ENCODE measurements at places on chromosomes 7 and 10.

GRCh38 chr10:98168147-98168546 lies 33.7 kb downstream of the R3HCC1L start:
- no peak for DNase-seq

DNA sequence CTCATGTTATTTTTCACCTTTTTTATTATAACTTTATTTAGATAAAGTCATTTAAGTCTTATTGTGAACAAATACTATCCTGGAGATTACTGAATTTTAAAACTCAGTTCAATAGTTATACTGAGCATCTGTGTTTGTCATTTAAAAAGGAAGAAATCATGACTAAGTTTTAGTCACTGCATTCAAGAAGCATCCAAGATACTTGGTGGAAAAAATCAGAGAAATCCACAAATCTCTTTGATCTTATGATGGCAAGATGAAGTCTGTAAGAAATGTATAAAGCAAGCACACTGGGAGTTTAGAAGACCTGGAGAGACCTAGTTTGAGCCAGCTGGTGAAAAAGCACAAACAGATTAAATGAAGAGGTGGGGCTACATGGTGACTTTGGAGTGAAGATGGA lies 529.8 kb upstream of the IGFBP3 start:
- no peak for DNase-seq

DNA sequence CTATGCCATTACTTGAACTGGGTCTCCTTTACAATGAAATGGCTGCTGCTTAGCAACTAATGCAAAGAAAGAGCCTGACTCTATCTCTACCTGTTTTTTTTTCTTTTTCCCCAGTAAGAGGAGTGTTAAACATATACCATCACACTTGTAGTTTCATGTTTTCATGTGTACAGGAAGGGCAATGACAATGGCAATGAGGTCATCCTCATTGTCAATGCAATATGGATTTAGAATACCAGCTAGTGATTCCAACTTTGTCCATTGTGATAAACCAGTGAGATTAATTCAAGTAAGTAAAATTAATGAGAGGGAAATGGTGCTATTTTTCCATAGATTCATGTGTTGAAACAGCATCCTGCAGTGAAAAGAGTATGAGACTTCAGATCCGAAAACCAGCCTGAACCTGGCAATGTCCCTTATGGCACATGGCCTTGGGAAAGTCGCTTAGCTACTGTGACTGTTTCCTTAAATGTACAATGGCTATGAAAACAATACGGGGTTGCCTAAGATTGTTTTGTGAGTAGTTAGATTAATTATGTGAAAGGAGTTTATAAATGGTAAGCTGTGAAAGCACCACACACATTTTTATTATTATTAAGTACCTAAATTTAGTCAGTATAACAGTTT lies 11.2 kb downstream of the DGKI start:
- no peak for DNase-seq

- no peak for DNase-seq
These were observed 1.7 kb upstream of the MNX1 start for GRCh38 chr7:157012113-157012547.

DNA sequence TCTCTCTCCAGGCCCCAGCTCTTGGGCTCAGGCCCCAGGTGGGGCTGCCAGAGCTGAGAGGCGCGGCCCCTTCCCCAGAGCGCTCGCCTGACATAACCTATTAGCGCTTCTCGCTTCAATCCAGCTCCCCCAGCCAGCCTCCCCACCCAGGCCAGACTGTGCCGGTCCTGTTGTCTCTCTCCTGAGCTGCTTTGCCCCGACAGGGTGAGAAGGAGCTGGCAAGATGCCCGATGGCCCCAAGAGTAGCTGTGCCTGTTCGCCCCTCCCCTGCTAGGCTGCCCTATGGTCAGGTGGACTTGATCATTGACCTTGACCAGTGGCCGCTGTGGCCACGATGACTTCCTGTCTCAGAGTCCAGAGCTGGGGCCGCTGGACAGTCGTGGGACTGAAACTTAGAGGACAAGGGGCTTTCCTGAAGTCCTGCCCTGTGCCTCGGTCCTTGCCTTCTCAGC lies 9.1 kb downstream of the TMEM270 start:
- DNase-seq: no peak

DNA sequence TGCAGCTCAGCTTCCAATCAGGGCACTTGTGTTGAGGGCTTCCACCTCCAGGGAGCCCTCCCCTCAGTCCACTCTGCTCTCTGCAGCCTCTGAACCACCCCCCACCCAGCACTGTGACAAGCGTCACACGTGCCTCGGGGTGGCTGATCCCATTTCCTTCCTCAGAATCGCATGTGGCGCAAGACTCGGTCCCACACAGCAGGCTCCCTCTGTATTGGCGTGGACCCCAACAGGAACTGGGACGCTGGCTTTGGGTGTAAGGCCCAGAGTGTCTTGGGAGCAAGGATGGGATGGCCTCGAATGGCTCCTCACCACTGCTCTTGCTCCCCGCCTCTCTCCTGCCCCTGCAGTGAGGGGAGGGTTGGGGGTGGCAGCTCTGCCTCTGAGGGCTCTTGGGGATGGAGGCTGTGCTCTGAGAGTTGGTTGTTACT lies 4.1 kb downstream of the CPA1 start:
- no peak for DNase-seq

DNA sequence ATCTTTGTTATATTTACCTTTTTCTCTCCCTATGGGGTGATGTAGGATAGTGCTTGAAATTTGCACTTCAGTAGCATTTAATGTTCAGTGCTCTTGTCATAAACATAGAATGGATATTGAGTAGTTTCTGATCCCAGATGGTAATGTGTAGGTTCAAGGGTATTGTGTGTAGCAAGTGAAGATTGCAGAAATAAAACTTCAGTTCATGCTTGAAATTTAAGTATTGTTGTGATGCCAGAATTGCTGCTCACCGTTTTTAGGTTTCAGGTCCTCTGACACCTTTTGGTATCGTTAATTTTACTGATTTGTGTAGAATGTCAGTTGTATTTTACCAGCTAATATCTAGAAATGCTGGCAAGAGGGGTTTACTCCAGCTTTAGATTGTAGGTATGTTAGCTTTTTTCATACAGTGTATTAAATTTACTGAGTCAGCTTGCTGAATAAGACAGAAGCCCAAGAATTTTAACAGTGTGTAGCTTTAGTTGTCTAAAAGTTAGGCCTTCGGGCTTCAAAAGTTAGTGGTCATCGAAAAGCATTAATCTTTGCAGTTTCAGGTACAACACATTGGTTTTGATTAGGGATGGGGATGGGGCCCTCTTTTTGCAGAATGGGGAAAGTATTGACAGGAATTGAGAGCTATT lies 1.9 kb downstream of the PTEN start:
- DNase-seq: no peak

GRCh38 chr10:24495666-24496460 lies 227.8 kb downstream of the ARHGAP21 start:
- no peak for DNase-seq

Data from neuronal stem cell (in vitro differentiated cells).